HuH-7 (cell line): ENCODE measurements at places on chromosomes 13 and 19.
A peak's percentile ranks its signal among the peaks of the same experiment; 100 is the strongest.

GRCh38 chr13:53351021-53351420, 322.4 kb downstream of the OLFM4 start:
- DNase-seq = no peak

DNA sequence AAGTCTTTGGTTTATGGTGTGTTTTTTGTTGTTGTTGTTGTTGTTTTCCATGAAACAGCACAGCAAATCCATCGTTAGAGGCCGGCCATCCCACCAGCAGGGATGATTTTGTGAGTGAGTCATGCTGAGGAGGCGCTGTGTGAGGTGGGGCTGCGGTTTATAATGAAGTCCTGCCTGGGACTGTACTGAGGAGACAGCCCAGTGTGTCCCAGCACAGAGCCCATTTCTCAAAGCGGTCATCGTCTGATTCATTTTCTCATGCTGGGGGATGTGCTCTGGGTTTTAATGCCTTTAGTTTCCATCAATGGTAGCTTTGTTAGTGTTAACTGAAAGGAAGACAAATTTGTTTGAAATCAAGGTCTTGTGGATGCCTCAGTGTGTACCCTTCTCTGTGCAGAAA, 129.3 kb upstream of the SERP2 start:
- DNase-seq = no peak

DNA sequence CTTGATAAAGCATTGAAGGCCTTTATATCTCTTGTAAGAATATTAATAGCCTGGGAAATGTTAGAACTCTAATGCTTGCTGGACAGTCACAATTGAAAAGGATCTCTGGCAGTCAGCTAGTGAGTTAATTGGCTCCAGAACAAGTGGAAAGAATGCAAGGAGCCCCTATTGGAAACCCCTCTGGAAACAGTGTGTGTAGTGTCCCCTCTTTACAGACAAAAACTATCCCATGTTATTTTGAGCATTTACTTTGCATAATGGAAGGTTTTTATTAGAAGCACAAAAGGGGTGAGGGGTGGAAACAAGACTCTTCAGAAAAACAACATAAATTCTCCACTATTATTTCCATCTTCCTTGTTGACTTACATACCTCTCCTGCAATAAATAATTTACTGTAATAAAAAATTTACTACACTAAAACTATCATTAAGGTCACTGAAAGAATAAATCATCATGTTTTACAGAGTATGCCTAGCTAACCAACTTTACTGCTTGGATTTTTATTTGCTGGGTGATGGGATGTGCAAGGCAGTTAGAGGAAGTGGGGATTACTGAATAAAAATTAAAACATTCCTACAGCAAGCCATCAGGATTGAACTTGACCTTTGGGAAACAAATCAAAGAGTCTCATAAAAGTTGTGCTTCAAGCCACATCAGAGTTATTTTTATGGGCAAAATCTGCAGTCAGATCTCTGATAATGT, 610.4 kb downstream of the TBC1D4 start:
- DNase-seq = no peak

GRCh38 chr19:28020619-28021258, 1192.2 kb downstream of the UQCRFS1 start:
- DNase-seq = no peak

GRCh38 chr13:60347174-60347573, 49.8 kb upstream of the TDRD3 start:
- no peak for DNase-seq

DNA sequence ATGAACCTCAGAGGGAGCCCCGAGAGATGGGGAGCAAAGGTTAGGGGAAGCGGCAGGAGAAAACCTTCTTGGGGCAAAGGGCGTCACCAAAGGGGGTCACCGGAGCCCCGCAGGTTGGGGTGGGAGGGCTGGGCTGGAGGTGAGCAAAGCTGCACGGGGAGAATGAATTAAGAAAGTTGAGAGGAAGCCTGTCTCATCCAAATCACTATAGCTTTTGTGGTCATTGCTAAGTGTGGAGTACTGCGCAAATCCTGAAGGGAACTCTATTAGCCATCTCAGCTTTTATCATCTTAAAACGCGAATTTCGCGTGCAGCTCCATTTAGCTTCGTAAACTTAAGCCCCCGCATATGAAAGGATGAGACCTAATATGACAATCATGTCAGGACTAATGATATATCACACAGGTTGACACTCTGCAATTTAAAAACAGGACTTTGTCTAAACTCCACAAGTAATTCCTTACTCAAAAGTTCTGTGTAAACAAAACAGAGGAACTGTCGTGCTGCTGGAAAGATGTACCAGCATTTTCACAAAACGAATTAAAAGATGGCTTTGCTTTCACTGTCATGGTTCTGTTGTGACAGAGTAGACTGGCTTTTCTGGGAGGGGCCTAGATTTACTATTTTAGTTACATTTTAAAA, 631 bp downstream of the LACC1 start:
- DNase-seq = no peak

- DNase-seq = peak; percentile 2
Measured at GRCh38 chr13:83881917-83882605, at the start of gene SLITRK1. SLITRK1 (minus strand) TSS chr13:83882474; CDS start chr13:83881507, 967 bp downstream.
